Activated T-cell treated with anti-CD3 and anti-CD28 coated beads, Interleukin-2, amount 50 U/mL, for 24 hours (primary cell): ENCODE measurements at places on chromosomes 2 and 18.

GRCh38 chr2:5803547-5803946 lies 111.4 kb downstream of the SOX11 start:
- H3K4me3 ChIP-seq: no peak overlapping the region
- no peaks in the 10 kb centered on the region for H3K36me3 ChIP-seq
- no peaks in the 10 kb centered on the region for H3K4me1 ChIP-seq

DNA sequence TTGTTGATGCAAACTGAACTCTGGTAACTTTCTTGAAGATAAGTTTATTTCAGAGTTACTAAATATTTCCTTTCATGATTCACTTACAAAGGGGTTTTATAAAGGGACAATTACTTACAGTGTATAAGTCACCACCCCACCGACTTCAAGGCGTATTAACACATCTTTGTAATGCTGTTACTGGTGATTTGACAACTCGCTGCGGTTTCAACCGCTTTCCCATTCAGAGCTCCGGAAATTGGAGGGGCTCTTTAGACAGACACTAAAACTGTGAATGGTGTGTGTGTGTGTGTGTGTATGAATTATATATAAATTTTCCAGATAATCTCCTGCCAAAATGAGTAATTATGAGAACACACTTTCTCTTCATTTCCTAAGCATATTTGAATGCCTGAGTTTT lies 4.9 kb downstream of the TM4SF20 start:
- peak; percentile 46 for DNase-seq
- peak overlapping the region; percentile 73 for H3K27ac ChIP-seq
- H3K4me3 ChIP-seq: no peak overlapping the region
- H3K4me1 ChIP-seq: peaks cover 29% of the 10 kb centered on the region
- H3K27me3 ChIP-seq: peaks cover 6% of the 10 kb centered on the region

GRCh38 chr2:232365621-232366321 lies 12.8 kb upstream of the ALPP start:
- H3K27me3 ChIP-seq: no peaks in the 10 kb centered on the region
- no peak overlapping the region for H3K27ac ChIP-seq
- H3K4me3 ChIP-seq: no peak overlapping the region

DNA sequence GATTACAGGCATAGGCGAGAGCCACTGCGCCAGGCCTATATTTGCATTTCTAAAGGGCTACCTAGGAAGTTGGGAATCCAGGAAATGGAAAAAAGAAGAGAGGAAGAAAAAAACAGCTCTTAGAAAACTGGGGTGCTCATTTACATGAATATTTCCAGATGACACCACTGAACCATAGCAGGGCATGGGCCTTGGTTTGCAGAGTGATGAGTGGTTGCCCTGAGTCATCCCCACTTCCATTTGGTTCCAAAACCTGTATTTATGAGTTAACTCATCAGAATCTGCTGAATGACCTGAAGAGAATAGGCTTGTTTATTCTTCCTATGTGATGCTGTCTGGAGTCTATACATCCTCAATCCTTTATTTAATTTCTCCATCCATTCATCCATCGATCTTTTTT lies 36.2 kb downstream of the EHD3 start:
- H3K4me3 ChIP-seq: no peak overlapping the region
- H3K36me3 ChIP-seq: peaks cover 3% of the 10 kb centered on the region
- H3K27me3 ChIP-seq: peaks cover 10% of the 10 kb centered on the region
- H3K27ac ChIP-seq: no peak overlapping the region

- H3K27ac ChIP-seq: no peak overlapping the region
- DNase-seq: no peak
- H3K4me1 ChIP-seq: peaks cover 2% of the 10 kb centered on the region
Observed at GRCh38 chr2:181566334-181567032, 90.4 kb downstream of the CERKL start.

- peaks cover 80% of the 10 kb centered on the region for H3K36me3 ChIP-seq
- peak overlapping the region; percentile 87 for H3K27ac ChIP-seq
- peaks cover 95% of the 10 kb centered on the region for H3K4me1 ChIP-seq
- no peaks in the 10 kb centered on the region for H3K27me3 ChIP-seq
Observed at GRCh38 chr2:105865222-105865913, 120.7 kb downstream of the NCK2 start.

GRCh38 chr2:64972426-64972825 lies 16.8 kb upstream of the SLC1A4 start:
- no peaks in the 10 kb centered on the region for H3K27me3 ChIP-seq
- peaks cover 2% of the 10 kb centered on the region for H3K4me1 ChIP-seq
- no peak overlapping the region for H3K4me3 ChIP-seq

DNA sequence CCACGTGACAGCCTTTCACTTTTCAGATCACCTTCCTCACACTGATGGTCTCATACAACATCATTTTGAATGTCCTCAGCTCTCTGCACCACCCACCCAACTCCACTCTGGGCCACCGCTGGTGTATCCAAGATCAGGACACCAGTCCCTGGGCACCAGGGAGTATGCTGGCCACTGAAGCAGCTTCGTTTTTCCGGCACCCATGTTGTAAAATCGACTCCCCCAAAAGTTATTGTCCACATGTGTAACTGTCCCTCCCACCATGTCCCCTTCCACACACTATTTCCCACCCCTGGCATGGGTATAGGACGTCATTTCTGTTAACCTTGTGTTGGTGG lies 96.4 kb downstream of the TGOLN2 start:
- no peak for DNase-seq
- H3K4me1 ChIP-seq: no peaks in the 10 kb centered on the region
- H3K27me3 ChIP-seq: peaks cover 22% of the 10 kb centered on the region

GRCh38 chr2:173286153-173286809 lies 68.4 kb upstream of the CDCA7 start:
- peak overlapping the region; percentile 81 for H3K27ac ChIP-seq
- DNase-seq: no peak

- H3K27me3 ChIP-seq: no peaks in the 10 kb centered on the region
- H3K4me1 ChIP-seq: no peaks in the 10 kb centered on the region
- peaks cover 72% of the 10 kb centered on the region for H3K36me3 ChIP-seq
Observed at GRCh38 chr2:189751080-189751658, 11.4 kb downstream of the OSGEPL1 start.

DNA sequence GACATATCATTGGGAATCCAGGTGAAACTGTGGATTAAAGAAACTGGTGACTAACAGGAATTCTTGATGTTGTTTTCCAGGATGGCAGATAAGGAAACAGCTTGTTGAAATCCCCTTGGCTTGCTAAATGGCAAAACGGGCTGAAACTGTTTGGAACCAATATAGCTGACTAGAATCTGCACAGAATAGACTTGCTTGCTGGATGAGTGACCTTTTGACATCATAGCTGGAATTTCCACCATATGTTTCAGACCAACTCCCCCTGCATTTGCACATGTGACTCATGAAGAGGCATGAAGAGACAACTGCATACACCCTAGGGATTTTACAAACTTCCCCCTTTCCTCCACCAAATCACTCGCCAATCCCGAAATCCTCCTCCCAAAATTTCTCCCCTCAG lies 87.7 kb upstream of the LYPD1 start:
- no peaks in the 10 kb centered on the region for H3K36me3 ChIP-seq
- DNase-seq: no peak
- H3K27me3 ChIP-seq: no peaks in the 10 kb centered on the region
- H3K27ac ChIP-seq: no peak overlapping the region
- no peaks in the 10 kb centered on the region for H3K4me1 ChIP-seq

DNA sequence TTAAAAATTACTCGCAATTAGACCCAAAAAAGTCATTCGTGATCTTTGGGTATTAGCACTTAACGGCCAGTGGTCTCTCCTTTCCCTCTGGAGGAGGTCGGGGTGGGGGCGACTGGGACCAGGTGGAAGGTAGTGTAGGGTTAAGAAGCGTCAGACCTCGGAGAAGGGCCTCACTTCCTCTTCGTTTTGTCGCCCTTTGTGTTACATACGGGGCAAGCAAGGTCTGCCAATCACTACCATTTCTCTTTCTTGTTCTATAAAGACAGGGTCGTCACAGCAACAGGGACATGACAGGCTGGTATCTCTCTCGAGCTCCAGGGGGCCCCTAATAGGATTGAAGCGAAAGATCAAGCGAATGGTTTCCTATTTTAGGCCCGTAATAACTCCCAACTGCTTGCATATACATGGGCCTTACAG lies 136.6 kb downstream of the INSIG2 start:
- H3K36me3 ChIP-seq: no peaks in the 10 kb centered on the region
- H3K27me3 ChIP-seq: peaks cover 79% of the 10 kb centered on the region
- peaks cover 18% of the 10 kb centered on the region for H3K4me1 ChIP-seq
- H3K27ac ChIP-seq: no peak overlapping the region
- no peak for DNase-seq
- peak overlapping the region; percentile 67 for H3K4me3 ChIP-seq

- H3K4me1 ChIP-seq: no peaks in the 10 kb centered on the region
- no peak overlapping the region for H3K27ac ChIP-seq
Observed at GRCh38 chr2:74297391-74297790, 45.8 kb downstream of the SLC4A5 start.

DNA sequence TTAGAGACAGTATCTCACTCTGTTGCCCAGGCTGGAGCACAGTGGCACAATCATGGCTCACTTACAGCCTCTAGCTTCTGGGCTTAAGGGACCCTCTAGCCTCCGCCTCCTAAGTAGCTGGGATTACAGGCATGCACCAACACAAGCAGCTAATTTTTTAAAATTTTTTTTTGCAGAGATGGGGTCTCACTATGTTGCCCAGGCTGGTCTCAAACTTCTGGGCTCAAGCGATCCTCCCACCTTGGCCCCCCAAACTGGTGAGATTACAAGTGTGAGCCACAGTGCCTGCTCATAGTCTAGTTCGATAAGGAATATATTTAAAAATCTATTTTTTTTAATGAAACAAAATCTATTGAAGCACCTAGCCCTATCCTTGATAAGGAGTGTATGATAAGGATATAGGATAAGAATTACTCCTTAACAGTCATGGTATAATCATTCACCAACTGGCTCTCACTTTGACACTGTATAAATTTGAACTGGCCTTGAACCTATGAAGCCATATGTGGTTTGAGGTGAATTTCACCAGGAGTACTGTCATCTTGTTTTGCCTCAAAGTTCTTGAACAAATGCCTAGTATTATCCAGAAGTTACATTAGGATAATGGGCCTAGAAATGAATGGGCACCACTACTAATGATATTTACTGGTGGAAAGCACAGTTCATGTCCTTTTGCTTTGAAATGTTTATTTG lies 71.1 kb downstream of the EXOC6B start:
- no peak for DNase-seq
- no peak overlapping the region for H3K4me3 ChIP-seq
- H3K4me1 ChIP-seq: no peaks in the 10 kb centered on the region
- H3K27me3 ChIP-seq: no peaks in the 10 kb centered on the region
- no peak overlapping the region for H3K27ac ChIP-seq

DNA sequence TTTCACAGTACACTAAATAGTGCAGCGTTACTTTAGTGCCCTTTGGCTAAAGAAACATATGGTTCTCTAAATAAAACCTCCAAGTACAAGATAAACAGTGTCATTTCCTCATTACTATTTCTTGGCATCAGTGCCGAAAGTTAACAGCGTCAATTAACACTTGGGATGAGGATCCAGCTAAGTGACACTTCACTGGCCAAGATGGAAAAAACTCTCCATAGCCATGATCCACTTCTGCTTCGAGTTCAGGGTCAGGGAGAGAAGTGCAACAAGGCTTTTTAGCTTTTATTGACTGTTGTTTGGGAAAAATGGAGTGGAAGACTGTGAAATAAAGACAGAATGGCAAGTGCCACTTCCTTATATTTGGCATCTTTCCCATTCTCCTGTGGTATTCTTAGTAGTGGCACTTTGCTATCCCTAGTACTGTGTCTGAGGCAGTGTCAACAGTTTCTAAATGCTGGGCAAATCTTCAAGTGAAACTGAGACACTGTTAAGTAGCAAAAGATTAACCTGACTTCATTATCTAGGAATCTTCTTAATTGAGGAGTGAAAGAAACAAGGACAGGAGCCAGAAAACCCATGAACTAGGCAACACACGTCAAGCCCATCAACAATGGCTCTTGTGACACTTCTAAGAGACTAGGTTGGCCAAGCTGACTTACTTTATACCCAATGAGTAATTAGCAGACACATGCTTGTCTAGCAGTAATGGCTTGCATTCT lies 222.5 kb upstream of the SESTD1 start:
- no peak overlapping the region for H3K27ac ChIP-seq
- no peak for DNase-seq
- H3K27me3 ChIP-seq: no peaks in the 10 kb centered on the region

GRCh38 chr2:160878618-160879017 lies 281.6 kb upstream of the TANK start:
- H3K4me3 ChIP-seq: no peak overlapping the region
- no peak for DNase-seq

GRCh38 chr18:80046961-80047541 lies 12.8 kb downstream of the RBFA start:
- no peak for DNase-seq
- peaks cover 94% of the 10 kb centered on the region for H3K36me3 ChIP-seq
- H3K27ac ChIP-seq: no peak overlapping the region
- no peaks in the 10 kb centered on the region for H3K27me3 ChIP-seq
- H3K4me3 ChIP-seq: no peak overlapping the region

- H3K36me3 ChIP-seq: no peaks in the 10 kb centered on the region
- no peak for DNase-seq
- H3K27me3 ChIP-seq: no peaks in the 10 kb centered on the region
- no peaks in the 10 kb centered on the region for H3K4me1 ChIP-seq
- no peak overlapping the region for H3K4me3 ChIP-seq
Observed at GRCh38 chr18:6955304-6955703, 162.3 kb downstream of the LAMA1 start.

DNA sequence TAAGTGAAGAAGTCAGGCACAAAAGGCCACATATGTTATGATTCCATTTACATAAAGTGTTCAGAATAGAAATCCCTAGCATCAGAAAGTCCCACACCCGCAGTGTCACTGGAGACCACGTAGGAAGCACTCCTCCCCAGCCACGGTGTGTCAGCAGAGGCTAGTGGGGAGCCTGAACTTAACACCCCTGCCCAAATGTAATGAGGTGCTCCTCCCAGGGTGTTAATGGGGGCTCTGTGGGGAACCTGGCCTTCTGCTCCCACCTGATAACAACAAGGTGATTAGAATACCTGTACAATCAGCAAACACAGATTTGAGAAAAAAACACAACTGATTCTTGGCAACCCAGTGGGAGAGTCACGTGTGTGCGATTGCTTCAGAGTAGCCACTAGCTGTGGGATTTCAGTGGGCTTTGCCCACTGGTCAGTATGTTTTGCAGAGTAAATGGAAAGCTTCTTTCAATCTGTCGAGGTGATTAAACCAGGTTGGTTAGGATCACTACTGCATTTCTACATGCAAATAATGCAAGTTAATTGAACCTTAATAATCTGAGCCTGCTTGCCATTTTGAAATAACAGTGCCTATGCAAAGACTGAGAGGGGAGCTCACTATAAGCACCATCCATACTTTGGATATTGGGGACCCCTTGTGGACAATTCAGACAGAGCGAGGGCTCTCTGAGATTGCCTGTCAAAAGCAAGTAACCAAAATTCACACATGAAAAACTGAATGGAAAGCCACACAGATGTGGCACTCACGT lies 20.6 kb upstream of the ATRAID start:
- no peak for DNase-seq
- no peak overlapping the region for H3K4me3 ChIP-seq
- H3K36me3 ChIP-seq: no peaks in the 10 kb centered on the region

GRCh38 chr2:204023088-204023487 lies 86.5 kb downstream of the ICOS start:
- peaks cover 74% of the 10 kb centered on the region for H3K4me1 ChIP-seq
- no peak overlapping the region for H3K4me3 ChIP-seq
- no peaks in the 10 kb centered on the region for H3K27me3 ChIP-seq
- no peak for DNase-seq
- H3K27ac ChIP-seq: peak overlapping the region; percentile 23
